Dermis microvascular lymphatic vessel endothelial cell (primary cell): ENCODE measurements at places on chromosomes 5 and 9.

DNA sequence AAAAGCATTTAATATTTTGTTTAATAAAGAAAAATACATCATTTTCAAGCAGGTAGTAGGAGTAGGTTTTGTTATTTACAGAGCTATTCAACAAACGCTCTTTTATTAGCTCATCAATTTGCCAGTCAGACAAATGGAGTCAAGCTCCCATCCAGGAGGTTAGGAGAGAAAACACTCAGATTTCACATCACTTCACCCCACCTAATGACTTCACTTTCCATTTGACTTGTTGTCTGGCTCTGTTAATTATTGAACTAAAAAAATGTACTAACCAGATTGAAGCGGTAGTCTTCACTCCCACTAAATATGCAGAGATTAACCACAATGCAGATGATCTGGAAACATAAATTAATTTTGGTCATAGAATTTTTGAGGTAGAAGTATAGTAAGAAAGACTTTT lies 193.6 kb upstream of the VCAN start:
- no peak for DNase-seq

- no peak for DNase-seq
Observed at GRCh38 chr5:17221843-17222636, 4.6 kb downstream of the BASP1 start.

- DNase-seq: no peak
Observed at GRCh38 chr5:79229357-79230174, 6.4 kb upstream of the JMY start.

- no peak for DNase-seq
Observed at GRCh38 chr9:124794902-124795491, 18.1 kb downstream of the OLFML2A start.

- DNase-seq: no peak
Observed at GRCh38 chr5:168176941-168177340, 114.5 kb upstream of the WWC1 start.

GRCh38 chr5:122751293-122751782 lies 23.5 kb upstream of the SNX2 start:
- DNase-seq: peak; percentile 86
